ENCODE measurements at places on chromosomes 3 and 15.

GRCh38 chr3:186170516-186170915, 61.6 kb upstream of the ETV5 start:
- no peak for DNase-seq

GRCh38 chr3:137972396-137972795, 37.6 kb upstream of the CLDN18 start:
- DNase-seq = no peak

DNA sequence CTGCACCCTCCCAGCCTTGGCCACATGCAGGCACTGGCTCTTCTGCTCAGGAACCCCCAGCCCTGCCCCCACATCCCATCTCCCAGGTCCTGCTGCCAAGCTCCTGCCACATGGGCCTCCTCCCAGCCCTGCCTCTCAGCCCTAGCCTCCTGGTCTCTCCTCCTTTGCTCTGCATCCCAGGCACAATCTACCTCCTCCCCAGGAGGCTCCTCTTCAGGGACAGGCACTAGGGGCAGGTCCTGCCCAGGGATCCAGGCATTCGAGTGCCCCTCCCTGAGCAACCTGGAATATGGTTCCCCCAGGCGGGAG, 12.4 kb downstream of the DNAJB8 start:
- DNase-seq = no peak

DNA sequence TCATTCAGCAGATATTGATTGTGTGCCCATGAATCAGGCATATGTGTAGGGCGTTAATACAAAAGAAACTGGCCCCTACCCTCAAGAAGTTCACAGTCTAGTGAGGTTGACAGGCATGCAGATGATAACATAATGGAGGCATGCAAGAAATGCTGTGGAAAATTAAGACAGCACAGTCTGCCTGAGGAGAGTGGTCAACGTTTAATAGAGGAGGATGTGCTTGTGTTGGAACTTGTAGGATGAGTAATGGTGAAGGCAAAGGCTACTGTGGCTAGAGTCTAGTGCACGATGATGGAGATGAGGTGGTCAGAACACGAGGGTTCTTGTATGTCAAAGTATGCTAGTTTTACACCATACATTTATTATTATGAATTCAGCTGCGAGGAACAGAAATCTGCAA, 295.7 kb downstream of the SOX2 start:
- DNase-seq = no peak

GRCh38 chr3:175664911-175665310, 805.8 kb downstream of the NAALADL2 start:
- DNase-seq = peak; percentile 38

GRCh38 chr3:6079011-6079410, 781.9 kb upstream of the GRM7 start:
- DNase-seq = no peak

DNA sequence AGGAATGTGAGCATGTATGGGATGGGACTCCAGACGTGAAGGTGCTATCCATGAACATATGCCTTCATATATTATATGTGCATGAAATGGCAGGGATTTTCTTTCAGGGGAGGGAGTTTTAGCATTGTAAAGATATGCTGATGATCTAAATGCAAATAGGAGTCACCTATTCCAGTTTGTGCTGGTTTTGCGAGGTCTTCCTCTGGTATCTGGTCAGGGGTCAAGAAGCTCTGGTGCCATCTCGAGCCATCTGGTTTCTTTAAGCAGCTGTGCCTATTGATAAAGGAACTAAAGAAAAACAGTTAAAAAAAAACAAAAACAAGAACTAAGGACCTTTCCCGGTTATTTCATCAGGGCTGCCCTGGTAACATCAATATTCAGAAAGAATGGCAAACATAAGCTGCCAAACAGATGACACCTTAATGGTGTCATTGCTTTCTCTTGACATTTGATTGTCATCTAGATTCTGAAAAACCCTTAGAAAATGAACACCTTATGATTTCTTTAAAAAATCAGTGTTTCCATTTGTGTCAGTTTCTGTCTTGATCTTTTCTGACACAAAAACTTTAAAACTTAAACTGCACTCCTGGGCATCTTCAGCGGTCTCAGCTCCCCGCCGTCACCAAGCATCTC, 22.7 kb downstream of the APH1B start:
- DNase-seq = no peak

DNA sequence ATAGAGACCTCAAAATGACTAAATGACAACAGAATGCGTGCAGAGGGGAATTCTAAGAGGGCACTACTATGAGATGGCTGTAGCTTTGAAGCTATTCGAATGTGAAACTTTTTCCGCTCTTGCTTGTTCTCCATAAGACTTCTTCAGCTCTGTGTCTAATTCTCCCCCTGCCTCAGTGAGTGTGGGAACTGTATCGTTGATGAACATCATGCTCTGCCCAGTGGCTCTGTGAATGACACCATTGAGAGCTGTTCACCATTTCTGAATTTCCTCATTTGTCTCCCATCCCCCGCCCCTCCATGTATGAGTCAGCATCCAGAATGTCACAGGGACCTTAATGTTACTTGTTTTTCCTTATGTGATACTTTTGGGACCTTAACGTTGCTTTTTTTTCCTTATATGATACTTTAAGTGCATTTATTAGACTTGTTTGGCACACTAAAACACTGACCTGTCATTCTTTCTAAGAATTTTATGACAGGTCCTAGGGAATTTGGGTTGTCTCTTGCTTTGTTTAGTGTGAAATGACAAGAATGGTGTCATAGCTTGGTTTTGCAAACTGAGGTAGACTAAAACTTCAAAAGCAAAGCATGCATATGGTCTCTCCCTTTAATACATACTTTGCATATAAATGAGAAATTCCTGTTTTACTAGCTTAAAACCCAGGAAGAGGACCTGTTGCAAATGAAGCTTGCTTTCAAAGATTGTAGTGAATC, 99.6 kb downstream of the FNDC3B start:
- no peak for DNase-seq

DNA sequence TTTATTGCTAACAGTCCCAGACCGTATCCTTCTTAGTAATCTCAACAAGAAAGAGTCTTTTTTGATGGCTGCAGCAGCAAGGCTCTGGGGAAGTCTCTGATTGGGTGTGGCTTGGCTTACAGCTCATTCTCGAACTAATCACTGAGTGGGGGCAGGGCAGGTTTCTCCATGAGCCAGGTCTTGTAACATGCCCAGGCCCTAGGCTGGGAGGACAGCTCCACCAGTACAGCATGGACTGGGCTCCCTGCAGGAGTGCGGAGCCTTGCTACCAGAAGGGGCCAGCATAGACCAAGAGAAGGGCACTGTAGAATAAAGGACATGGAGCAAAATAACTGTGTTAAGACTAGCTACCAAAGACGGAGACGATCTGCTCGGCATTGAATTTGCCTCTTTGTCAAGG, 7.2 kb downstream of the CD276 start:
- no peak for DNase-seq

DNA sequence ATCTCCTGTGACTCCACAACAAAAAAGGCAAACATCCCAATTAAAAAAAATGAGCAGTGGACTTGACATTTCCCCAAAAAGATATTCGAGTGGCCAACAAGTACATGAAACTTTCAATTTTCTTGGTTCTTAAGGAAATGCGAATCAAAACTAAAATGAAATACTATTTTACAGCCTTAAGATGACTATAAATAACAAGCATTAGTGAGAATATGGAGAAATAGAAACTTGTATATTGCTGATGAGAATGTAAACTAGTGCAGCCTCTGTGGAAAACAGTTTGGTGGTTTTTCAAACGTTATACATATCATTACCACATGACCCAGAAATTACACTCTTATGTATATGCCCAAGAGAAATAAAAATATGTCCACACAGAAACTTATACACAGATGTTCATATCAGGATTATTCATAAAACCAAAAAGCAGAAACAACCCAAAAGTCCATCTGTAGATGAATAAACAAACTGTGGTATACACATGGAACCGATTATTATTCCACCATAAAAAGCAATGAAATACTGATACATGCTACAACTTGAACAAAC, 153.2 kb upstream of the GPR149 start:
- no peak for DNase-seq

DNA sequence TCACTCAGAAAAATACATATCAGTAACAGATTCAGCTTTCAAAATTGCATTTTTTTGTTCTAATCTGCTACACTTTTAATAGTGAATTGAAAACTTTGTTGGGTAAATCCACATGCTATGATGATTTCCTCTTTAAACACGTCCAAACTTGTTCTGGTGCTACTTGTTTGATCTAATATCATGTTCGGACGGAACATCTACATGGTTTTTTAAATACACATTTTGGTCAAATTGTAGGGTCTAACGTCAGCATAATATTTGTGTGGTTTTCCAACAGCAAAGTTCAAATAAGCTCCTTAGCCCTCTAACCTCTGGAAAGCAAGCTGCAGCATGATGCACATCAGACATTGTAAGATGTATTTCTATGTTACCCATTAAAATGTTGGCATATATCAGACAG, 98.5 kb upstream of the OSTN start:
- DNase-seq = no peak

- no peak for DNase-seq
These were observed 233.5 kb upstream of the DCBLD2 start for GRCh38 chr3:99134986-99135385.

- DNase-seq = no peak
These were observed 82.4 kb upstream of the PTX3 start for GRCh38 chr3:157354254-157354653.

GRCh38 chr3:71066849-71067261, 516.7 kb downstream of the FOXP1 start:
- DNase-seq = no peak

GRCh38 chr15:91559066-91559465, 294.4 kb upstream of the SLCO3A1 start:
- no peak for DNase-seq

GRCh38 chr15:74399511-74400312, 32.3 kb upstream of the CYP11A1 start:
- no peak for DNase-seq

DNA sequence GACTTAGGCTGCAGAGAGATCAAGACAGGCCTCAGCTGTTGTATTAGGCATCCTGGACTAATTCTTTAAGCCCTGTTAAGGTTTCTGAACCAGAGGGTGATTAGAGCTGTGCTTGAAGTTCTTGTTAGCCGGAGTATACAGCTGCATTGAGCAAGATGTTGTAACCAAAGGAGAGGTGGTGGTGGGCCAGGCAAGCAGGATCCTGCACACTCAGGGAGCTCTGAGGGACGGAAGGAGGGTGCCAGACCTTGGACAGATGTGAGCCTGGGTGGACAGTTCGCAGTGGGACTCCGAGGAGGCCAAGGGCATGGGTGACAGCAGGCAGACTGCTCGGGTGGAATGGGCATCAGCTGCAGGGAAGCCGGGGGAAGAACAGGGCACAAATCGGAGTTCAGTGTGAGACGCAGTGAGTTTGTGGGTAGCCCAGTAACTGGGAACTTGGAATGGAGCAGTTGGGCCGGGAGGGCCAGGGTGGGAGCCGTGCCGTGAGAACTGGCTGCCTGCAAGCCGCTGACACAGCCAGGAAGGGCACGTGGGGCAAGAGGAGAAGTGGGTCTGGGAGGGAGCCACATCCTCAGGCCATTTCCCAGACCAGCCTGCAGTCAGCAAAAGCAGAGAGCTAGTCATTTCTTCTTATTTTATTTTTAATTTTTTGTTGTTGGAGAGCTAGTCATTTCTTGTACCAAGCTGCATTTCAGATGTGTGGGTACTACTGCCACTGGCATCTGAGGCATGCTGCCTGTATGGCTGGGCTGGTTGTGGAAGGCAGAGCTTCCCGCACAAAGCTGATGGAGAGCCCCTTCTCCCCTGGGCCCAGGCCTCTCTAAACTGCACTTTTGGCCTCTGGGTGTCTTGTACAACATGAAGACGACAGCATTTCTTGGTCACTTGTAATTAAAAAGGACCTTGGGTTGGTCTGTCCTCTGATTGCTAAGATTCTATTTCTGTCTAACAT, 61.0 kb downstream of the PGPEP1L start:
- DNase-seq = no peak

DNA sequence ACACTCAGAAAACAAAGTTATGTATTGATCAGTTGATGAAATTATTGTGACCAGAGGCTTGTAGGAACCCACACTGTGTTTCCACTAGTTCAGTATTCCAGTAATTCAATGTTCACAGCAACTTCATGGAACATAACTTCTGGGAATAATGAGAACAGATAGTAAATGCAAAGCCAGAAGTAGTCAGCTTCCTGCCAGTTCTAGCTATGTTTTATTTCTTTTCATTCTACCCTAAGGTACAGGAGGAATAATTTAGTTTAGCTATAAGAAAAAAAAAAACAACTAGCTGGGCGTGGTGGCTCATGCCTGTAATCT, 48.6 kb downstream of the ARHGEF26 start:
- no peak for DNase-seq

- no peak for DNase-seq
These were observed 2.0 kb upstream of the TNIK start for GRCh38 chr3:171462224-171462623.

GRCh38 chr3:72127844-72128243, 342.9 kb upstream of the PROK2 start:
- DNase-seq = no peak

- DNase-seq = no peak
These were observed 72.1 kb downstream of the RFTN1 start for GRCh38 chr3:16441371-16441875.

- no peak for DNase-seq
These were observed 14.3 kb upstream of the CACNA2D2 start for GRCh38 chr3:50517721-50518206.

DNA sequence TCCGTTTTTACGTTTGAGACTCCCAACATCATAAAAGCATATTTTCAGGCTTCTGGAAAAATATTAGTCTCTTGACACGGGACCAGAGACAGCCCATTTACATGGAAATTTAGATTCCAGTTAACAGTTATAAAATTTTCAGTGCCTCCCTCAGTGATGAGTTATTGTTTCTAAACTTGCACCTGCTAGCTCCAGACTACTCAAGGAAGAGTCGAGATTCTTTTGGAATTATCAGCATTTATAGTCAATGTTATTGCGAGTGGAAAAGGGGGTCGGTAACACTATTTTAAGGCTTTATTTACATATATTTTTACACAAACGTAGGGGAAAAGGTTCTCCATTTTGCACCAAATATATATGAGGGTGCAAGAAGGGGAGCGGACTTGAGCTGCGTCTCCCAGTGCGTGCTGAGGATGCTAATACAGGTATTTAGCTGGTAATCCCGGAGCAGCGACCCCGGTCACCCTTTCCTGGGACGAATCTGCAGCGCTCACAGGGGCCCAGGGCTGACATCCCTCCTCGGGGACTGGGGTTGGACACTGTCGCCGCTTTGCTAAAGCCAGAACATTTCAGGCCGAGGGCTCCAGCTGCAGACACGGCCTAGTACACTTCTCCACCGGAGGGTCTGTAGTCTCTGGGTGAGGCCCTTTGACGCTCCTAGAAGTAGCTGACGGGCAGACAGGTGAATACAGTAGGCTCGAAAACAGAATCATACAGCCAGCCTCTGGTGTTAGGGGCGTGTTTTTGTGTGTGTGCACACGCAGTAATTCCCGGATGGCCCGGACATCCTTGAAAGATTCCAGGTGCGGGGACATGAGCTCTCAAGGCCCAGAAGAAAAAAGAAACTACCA, 729 bp upstream of the ZBTB11 start:
- no peak for DNase-seq

Measured in NCI-H1417 treated with DMSO at 0.1 percent for 48 hours (cell line).